Pericardium fibroblast (primary cell): ENCODE measurements at places on chromosomes 1 and 21. TPM values are rescaled to one million over a fixed set of nuclear protein-coding genes. Genes with fewer than 3 reads are reported as not detected.

The ADAM30 gene
- total RNA-seq, result not detected in 2 replicates

The LAPTM5 gene
- total RNA-seq, result 0.35 TPM in 1 of 2 replicates, not detected in the other

The GNG4 gene
- 0.09 and 0.58 TPM in 2 replicates for total RNA-seq

The DCST1 gene
- total RNA-seq, result not detected in 2 replicates

The PCAT6 gene
- total RNA-seq, result 3.8 TPM in 1 of 2 replicates, not detected in the other

The ANGPTL3 gene
- not detected in 2 replicates for total RNA-seq

The GCLM gene
- 10.4 and 12.7 TPM in 2 replicates for total RNA-seq

The WDR64 gene
- total RNA-seq, result not detected in 2 replicates

The S100A16 gene
- 169 and 192 TPM in 2 replicates for total RNA-seq

The EYA3 gene
- 8.5 and 16.9 TPM in 2 replicates for total RNA-seq

The HENMT1 gene
- 2.7 and 3.7 TPM in 2 replicates for total RNA-seq

The DEGS1 gene
- total RNA-seq, result 90.2 and 124 TPM in 2 replicates

The S100A7 gene
- not detected in 2 replicates for total RNA-seq

The ADAMTS5 gene
- total RNA-seq, result 4.4 and 17.4 TPM in 2 replicates

The LENEP gene
- not detected in 2 replicates for total RNA-seq

The CA14 gene
- not detected in 2 replicates for total RNA-seq

The TYW3 gene
- total RNA-seq, result 6.5 and 9.2 TPM in 2 replicates

The CD1B gene
- total RNA-seq, result not detected in 2 replicates

The XPR1 gene
- 7.8 and 17.5 TPM in 2 replicates for total RNA-seq

The OR2T11 gene
- not detected in 2 replicates for total RNA-seq
